ENCODE measurements at places on chromosomes 6 and 20.

DNA sequence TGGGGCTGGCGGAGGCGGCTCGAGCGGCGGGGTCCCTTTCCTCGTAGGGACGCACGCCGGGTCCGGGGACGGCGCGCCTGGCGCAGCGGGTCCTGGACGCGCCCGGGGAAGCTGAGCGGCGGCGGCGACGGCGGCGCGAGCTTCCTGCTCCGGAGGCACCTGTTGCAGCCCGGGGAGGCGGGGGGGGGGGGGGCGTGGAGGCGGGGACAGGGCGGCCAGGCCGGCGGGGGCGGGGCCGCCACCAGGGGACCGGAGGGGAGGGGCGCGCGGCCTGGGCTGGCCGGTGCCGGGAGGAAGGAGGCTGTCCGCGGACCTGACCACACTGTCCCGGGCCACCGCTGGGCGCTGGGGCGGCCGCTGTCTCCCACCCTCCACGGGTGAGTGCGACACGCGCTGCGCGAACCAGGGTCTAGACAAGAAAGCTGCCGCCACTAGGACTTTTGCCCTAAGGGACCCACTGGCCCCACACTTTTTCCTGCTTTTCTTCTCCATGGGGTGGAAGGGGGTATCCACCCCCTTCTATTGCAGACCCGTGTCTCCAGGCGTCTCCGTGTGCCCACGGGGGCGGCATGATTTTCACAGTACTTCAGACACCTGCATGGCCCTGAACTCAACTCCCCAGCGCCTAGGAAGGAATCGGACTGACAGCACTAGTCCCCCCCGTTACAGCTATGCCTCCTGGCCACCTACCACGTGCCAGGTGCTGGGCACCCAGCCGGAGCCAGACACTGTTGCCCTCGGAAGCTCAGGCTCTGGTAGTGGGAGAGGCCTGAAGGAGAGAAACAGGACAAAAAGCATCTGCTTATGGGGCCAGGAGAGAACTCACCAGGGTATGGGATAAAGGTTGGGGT is at the start of gene NFATC2:
Gene NFATC2 (minus strand): TSS at position 149 of the 851 bp plus-strand sequence. CDS start 220 bp downstream, outside the sequence.
- no peak for DNase-seq

GRCh38 chr6:166348305-166348949 is 6.1 kb upstream of the SFT2D1 start:
- no peak for DNase-seq

DNA sequence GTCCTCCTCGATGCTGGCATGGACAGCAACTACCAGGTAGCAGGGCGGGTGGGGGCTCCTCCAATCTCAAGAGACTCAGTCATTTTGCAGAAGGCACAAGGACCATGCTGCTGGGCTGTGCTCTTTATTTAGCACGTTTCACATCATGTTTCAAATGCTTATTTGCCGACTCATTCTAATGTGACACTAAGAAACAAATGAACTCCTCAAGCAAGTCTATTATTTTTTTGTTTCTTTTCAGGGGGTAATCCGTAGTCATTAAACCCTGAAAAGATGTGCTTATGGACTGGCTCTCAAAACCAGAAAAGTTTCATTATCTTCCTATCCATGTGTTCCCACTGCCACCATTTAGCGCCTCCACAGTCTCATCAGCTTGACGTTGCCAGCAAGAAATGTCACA is 92.9 kb downstream of the ANKS1A start:
- DNase-seq, result no peak

GRCh38 chr6:74510878-74511277 is 695.0 kb downstream of the COL12A1 start:
- DNase-seq, result no peak

DNA sequence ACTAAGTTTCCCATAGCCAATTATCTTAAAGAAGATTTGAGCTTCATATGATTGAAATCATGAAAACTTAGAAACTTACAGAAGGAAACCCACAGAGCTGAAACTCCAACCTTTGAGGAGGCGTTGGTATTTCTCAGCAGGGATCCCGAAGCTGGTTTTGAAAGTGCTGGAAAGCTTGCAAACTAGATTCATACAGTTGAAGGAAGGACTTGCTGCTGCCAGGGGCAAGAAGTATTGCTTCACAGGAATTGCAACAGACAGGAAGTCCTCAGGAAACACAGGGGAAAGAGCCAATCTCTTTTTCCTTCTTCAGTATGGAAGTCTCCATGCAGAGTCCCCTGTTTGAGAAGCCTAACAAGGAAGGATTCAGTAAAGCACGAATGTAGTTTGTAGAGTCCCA is 419.7 kb downstream of the CD109 start:
- no peak for DNase-seq

DNA sequence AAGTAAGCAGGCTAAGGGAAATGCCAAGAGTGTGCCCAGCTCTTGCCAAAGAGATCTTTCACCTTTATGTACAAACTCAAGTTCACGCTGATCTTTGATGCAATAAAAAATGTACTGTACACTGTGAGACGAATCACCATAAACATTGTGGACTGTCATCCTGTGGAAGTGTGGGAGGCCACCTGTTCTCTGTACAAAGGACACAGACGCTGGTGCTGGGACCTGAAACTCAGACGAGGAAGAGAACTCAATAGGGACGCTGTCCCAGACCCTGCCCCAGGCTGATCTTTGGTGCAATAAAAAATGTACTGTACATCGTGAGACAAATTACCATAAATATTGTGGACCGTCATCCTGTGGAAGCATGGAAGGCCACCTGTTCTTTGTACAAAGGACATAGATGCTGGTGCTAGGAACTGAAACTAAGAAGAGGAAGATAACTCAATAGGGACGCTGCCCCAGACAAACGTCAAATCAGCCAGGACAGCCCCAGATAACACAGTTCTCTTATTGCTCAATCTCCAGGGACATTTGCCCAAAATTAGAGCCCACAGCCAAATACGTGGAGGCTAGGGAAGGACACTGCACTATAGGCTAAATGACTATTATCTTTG is 312.7 kb upstream of the SGK1 start:
- DNase-seq, result no peak

DNA sequence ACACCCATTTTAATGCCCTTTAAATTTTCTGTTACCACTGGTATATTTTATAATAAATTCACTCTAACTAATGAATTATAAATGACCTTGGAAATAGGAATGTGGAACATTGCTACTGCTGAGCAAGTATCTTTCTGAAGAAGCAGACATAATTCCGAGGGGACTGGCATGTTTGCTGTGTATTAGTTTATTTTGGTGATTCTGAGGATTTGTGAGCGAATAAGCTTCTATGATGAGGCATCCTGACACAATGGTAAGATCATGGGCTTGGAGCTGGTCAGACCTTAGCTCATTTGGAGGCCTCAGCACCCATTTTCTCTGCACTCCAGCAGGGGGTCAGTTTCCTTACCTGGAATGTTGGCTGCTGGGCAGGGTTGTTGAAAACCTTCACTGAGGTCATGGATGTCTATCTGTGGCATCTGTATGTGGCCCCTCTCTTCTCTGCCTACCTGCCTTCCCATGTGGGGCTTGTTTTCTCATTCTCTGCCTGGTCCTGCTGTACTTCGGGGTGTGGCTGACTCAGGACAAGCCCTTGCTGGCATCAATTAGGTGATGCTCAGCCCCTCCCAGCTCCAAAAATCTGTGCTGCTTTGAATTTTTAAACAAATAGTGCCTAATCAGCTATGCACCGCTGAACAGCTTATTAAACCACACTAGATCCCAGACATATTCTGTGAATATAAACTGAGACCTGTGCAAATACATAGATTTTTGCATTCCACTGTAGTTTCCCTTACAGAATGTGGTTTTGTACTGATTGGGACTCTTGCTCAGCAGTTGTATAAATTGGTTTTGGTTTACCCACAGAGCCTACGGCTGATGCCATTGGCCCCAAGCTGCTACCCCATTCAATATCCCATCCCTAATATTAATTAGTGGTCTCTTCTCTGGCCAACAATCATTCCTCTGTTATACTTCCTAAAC is 10.7 kb downstream of the ARID1B start:
- no peak for DNase-seq

- no peak for DNase-seq
Measured at GRCh38 chr20:37327748-37328147, 18.2 kb upstream of the SRC start.

DNA sequence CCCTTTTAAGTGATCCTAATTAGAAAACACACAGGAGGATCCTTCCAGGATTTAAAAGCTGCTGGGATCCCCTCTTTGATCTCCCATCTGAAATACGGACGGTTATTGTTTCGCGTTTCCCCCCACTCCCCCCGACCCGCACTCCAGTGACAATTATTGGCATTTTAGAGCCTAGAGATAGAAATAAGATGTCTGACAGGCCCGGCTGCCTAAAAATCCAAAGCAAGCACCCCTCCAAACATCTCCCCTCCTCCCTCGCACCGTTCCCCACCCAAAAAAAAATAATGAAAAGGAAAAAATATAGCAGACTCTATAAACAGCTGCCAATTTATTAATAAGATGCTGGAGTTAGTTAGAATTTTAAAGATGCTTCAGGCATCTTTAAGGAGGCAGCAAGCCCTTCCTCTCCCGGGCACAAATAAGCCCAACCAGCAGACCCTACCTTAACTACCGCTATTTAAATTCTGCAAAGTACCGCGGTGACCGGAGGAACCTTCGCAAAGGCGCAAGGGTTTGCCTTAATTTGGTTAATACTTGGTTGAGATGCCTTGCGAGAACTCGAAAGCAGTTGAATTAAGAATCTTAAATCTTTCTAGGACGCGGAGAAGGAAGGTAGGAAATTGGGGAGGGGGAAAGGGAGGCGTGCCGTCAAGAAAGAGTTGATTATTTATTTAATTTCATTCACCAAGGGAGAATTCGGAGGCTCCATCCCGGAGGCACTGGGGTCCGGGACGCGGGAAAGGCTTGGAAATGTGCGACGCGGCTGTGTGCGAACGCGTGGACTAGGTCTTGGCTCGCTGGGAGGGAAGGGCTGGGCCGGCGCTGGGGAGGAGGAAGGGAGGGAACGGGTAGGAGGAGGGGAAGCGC is 1.5 kb upstream of the ISM1 start:
- DNase-seq, result no peak

DNA sequence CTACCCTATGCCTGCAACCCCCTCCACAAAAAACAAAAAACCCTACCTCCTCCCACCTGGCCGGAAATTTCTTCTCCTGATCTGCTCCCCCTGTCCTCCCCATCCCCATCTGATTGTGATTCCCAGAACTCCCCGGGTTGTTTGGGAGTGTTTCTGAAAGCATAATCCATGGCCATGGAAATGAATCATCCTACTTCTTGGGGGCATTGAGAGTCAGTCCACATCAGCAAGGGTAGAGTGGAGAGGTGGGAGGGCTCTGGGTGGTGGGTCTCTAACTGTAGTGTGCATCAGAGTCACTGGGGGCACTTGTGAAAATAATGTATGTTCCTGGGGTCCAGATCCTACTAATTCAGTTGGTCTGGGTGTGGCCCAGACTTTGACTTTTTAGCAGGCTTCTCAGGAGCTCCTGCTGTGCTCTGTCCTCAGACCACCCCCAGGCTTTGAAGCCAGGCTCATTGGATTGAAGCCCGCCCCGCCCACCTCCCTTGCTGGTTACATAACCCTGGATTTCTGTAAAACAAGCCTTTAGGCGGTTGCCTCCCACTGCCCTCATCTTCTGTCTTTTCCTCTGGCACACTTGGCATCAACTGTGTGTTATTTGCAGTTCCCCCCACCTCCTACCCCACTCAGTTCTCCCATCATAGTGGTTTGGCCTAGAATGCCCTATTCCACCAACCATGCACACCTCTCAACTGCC is 10.5 kb downstream of the PIGT start:
- no peak for DNase-seq

- DNase-seq, result no peak
Measured at GRCh38 chr6:40377173-40377806, 209.9 kb downstream of the LRFN2 start.

DNA sequence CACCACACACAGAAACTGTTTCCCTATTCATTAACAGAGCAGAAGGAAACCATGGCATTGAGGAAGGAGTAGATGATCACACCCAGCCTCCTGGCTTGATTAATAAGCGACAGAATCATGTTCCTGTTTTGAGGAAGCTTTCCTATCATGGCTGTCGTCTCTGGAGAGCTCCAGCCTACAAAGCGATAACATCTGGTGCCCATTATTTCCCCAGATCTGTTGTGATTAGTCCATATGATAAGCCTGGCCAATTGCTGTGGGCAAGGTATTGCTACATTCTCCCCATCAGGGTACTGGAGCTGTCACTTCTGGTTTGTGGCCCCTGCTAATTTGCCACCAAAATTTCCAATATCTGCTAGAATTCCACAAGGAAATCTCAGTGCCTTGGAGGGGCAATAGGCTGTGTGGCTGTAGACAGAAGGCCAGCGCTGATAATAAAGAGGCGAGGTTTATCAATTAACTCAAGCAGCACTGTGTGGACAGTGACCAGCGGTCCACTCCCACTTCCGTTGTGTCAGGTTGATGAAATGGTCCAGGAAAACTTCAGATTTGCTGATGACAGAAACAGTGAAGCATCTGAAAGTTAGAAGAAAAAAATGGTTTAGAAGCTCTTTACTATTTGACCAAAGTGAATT is 66.4 kb downstream of the OLIG3 start:
- DNase-seq, result no peak

DNA sequence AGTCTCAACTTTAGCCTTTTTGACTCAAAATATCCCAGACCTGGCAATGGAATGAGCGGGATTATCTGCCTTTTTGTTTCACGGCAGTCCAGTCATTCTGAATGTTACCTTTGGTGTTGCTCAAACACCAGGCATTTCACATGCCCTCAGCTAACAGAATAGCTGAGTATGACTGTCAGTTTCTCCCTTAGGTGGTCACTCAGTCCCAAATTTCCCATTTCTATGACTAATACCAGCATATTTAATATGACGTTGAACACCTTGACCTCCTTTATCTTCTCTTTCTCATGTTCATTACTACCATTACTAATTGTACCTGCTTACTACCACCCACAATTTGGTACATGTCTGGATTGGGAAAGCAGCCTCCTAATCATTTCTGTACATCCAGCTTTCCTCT is 65.2 kb downstream of the EDN1 start:
- no peak for DNase-seq

DNA sequence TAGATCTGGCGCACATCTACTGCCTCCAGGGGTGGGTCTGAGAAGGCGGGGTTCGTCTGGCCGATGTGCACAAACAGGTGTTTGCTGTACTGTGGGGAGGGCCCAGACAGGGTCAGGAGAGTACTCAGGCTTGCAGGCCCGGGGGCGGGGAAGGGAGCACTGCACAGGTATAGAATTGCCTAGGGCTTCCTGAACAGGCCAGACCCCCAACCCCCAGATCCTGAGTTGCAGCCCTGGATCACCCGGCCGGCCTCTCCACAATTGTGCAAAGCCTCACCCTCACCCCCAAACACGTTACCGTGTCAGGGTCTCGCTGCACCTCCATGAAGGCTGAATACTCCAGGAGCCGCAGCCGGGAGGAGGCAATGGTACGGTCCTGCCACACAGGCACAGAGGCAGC is 7.8 kb downstream of the RPL10A start:
- DNase-seq, result no peak

GRCh38 chr6:164379795-164380194 is 929.6 kb downstream of the C6orf118 start:
- no peak for DNase-seq
